ENCODE measurements at places on chromosomes 16 and 17. TPM values are rescaled to one million over a fixed set of nuclear protein-coding genes. Genes with fewer than 3 reads are reported as not detected.

The SPNS2 gene
- total RNA-seq = 1.9 TPM

The BRIP1 gene
- 9.4 TPM for total RNA-seq

GRCh38 chr17:27269201-27269600, 24.7 kb upstream of the WSB1 start:
- no peaks in the 10 kb centered on the region for H3K27me3 ChIP-seq
- H3K4me1 ChIP-seq = no peaks in the 10 kb centered on the region
- H3K36me3 ChIP-seq = no peaks in the 10 kb centered on the region
- no peak overlapping the region for H3K27ac ChIP-seq
- DNase-seq = no peak
- H3K4me3 ChIP-seq = no peak overlapping the region

DNA sequence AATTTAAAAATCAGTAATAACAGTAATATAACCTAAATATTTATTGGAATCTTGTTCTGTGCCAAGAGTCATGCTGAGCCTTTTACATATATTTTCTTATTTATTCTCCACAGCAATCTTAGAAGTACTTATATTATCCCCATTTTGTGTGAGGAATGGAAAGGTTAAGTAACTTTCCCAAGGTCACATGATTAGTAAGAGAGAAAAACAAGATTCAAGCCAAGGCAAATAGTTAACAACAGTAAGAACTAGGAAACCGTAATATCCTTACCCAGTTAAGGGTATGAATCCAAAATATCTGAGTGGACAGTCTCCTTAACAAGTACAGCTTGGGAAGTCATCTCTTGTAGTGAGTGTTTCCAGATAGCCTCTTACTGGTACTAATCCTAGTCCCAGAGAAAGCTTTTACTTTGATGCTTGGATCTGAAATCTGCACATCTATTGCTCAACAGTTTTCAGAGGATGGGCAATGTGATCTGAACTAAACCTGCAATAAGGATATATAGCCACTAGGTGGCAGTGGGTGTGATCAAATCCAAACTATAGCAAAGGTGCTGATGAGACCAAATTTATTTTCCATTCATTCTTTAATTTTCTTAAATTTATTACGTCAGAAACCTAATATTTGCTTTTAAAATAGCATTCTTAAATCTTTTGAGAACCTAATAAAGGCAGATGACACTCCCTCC, 23.3 kb downstream of the SHISA6 start:
- no peaks in the 10 kb centered on the region for H3K27me3 ChIP-seq
- no peaks in the 10 kb centered on the region for H3K4me1 ChIP-seq
- H3K27ac ChIP-seq = no peak overlapping the region
- no peak overlapping the region for H3K4me3 ChIP-seq
- DNase-seq = no peak
- no peaks in the 10 kb centered on the region for H3K36me3 ChIP-seq

DNA sequence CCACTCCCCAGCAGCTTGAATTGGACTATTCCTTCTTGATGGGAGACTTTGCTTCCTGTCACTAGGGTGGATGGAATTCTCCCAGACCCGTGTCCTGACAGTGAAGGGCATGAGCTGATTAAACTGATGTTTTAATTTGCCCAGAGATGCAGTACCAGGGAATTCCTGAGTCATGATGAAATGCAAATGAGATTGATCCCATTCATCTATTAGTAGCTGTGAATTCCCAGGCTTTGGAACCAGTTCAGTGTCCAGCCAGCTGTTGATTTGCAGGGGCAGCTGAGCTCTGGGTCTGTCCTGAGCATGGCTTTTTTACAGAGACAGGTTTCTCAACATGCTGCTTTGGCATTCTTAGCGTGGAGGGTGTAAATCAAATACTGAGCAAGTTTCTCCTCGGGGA, 157.9 kb downstream of the PITPNC1 start:
- no peaks in the 10 kb centered on the region for H3K4me1 ChIP-seq
- no peak overlapping the region for H3K4me3 ChIP-seq
- no peaks in the 10 kb centered on the region for H3K36me3 ChIP-seq

GRCh38 chr16:11529285-11529684, 57.4 kb downstream of the LITAF start:
- no peak overlapping the region for H3K4me3 ChIP-seq
- 0 out of 2 replicates have a peak, but pooled peaks cover 2% of the 10 kb centered on the region for H3K4me1 ChIP-seq
- H3K27ac ChIP-seq = no peak overlapping the region
- H3K27me3 ChIP-seq = no peaks in the 10 kb centered on the region
- no peaks in the 10 kb centered on the region for H3K36me3 ChIP-seq
- no peak for DNase-seq

DNA sequence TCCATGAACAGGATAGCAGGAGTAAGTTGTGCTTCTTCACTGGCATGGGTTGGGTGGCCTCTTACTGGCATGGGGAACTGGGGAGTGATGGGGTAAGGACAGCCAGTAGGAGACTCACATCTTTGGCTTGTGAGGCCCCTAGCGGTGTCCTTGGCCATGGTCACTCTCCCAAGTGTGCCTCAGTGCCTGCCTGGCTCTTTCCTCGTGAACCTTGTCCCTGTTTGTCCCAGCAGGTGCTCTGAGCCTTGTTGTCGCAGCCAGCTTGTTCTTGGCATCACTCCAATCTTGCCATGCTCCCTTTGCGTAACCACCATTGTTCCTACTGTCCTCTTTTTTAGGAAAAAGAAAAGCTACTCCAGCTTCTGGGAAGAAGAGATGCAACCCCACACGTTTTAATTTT, 53.6 kb upstream of the SDK2 start:
- H3K36me3 ChIP-seq = no peaks in the 10 kb centered on the region
- no peak overlapping the region for H3K4me3 ChIP-seq

DNA sequence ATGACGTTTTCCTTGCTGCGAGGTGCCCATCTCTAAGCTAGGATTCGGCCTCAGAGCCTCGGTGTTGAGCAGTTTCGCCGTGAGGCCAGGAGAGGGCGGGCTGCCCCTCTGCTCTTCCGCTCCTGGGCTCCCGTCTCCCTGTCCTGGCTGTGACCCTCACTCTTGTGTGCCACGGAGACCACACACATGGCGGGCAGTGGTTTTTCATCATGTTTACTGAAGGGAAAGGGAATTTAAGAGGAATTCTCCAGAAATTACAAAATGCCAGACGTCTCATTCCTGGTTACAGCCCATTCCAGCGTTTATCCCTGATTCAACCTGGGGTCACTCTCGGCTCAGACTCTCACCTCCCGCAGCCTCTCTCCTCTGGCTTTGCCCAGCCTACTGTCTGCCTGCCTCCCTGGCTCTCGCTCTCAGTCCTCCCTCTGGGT, 96.8 kb upstream of the ELAC2 start:
- no peaks in the 10 kb centered on the region for H3K36me3 ChIP-seq
- H3K4me1 ChIP-seq = no peaks in the 10 kb centered on the region
- H3K27ac ChIP-seq = no peak overlapping the region
- H3K4me3 ChIP-seq = no peak overlapping the region

DNA sequence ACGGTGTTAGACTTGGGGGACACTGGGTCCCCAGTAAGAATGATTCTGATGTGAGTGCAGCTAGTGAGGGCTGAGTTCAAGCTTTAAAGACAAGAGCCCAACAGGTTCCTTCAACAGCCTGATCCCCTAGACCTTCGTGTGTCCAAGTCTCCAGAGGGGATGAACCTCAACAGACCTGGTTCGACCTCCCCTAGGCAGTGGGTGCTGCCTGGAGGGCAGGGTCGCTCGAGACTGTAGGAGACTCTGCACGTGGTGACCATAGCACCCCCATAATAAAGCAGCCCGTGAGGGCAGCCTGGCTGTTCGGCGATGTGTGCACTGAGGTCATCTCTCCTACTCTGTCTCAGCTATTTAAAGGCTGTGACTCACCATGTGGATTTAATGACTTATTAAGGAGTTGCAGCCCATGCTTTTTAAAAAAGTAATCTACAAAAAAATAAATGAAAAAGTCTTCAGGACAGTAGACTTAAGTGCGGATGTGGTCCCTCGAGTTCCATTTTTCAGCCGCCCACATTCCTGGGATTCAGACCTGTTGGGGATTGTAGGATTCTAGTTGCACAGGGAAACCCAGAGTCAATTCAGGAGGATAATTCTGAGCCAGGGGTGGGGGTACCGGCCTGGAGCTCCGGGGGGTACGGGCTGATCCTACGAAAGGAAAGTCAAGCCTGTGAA, 23.4 kb upstream of the METRNL start:
- no peak overlapping the region for H3K4me3 ChIP-seq
- no peaks in the 10 kb centered on the region for H3K27me3 ChIP-seq
- no peaks in the 10 kb centered on the region for H3K36me3 ChIP-seq
- DNase-seq = no peak

DNA sequence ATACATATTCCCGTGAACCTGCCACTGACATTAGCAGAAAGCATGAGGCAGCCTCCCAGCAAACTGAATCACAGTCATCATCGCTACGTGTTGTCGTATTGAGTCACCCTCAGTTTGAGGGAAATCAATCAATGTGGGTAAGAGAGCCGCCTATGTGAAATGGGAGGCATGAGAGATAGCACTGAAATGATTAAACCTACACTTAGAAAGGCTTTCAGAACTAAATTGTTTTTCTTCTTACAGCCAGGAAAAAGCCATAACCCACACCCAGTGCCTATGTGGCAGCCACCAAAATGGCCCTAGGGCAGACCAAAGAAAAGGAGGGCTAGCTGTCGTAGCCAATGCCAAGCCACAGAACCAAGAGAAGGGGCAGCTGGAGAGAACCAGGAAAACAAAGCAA, 90.5 kb downstream of the ADAMTS18 start:
- no peaks in the 10 kb centered on the region for H3K36me3 ChIP-seq
- H3K27me3 ChIP-seq = no peaks in the 10 kb centered on the region
- H3K4me1 ChIP-seq = no peaks in the 10 kb centered on the region

GRCh38 chr16:75244844-75245758, 6.3 kb downstream of the BCAR1 start:
- H3K4me1 ChIP-seq = peaks cover 66% of the 10 kb centered on the region
- H3K27ac ChIP-seq = peak overlapping the region; percentile 95
- peak overlapping the region; percentile 20 for H3K4me3 ChIP-seq
- peak; percentile 74 for DNase-seq
- H3K27me3 ChIP-seq = no peaks in the 10 kb centered on the region

- DNase-seq = no peak
- H3K27me3 ChIP-seq = peaks cover 7% of the 10 kb centered on the region
- H3K36me3 ChIP-seq = no peaks in the 10 kb centered on the region
- no peak overlapping the region for H3K27ac ChIP-seq
- no peaks in the 10 kb centered on the region for H3K4me1 ChIP-seq
These were observed 6.4 kb downstream of the SHISA9 start for GRCh38 chr16:12907670-12908233.

DNA sequence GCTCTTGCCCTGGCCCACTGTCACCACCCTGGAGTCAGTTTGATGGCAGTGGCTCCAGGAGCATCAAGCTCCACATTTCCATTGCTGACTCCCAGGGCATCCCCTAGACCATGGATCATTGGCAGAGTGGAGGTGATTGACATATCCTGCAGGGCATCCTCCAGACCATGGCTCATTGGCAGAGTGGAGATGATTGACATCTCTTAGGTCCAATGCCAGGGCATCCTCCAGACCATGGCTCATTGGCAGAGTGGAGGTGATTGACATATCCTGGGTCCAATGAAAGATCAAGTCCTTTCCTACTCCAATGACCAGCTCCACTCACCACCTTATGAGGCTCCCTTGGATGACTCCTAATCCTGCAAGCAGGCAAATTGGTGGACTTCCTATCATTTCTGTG, 174.3 kb upstream of the NLRP1 start:
- H3K4me3 ChIP-seq = no peak overlapping the region
- H3K27me3 ChIP-seq = peaks cover 4% of the 10 kb centered on the region
- H3K27ac ChIP-seq = no peak overlapping the region
- no peaks in the 10 kb centered on the region for H3K36me3 ChIP-seq
- no peak for DNase-seq

- H3K27me3 ChIP-seq = peaks cover 4% of the 10 kb centered on the region
- H3K36me3 ChIP-seq = no peaks in the 10 kb centered on the region
- no peak overlapping the region for H3K4me3 ChIP-seq
- no peaks in the 10 kb centered on the region for H3K4me1 ChIP-seq
These were observed 11.3 kb upstream of the ZNF423 start for GRCh38 chr16:49867234-49867633.

DNA sequence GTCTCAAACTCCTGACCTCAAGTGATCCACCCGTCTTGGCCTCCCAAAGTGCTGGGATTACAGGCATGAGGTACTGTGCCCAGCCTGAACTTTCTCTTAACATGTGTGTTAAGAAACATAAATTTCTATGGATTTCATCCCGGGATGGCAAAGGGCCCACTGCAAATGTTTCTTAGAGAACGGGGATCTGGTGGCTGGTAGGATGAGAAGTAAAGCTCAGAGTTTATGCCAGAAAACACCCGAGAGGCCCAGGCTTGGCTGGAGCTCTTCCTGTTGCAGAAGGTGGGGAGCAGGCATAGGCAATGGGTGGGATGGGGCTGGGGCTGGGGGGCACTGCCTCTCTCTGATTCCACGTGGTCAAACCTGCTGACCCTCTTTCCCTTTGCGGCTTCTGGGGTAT, 5.6 kb upstream of the CARHSP1 start:
- no peaks in the 10 kb centered on the region for H3K36me3 ChIP-seq
- no peak overlapping the region for H3K27ac ChIP-seq
- H3K27me3 ChIP-seq = no peaks in the 10 kb centered on the region
- peaks cover 16% of the 10 kb centered on the region for H3K4me1 ChIP-seq
- DNase-seq = no peak

DNA sequence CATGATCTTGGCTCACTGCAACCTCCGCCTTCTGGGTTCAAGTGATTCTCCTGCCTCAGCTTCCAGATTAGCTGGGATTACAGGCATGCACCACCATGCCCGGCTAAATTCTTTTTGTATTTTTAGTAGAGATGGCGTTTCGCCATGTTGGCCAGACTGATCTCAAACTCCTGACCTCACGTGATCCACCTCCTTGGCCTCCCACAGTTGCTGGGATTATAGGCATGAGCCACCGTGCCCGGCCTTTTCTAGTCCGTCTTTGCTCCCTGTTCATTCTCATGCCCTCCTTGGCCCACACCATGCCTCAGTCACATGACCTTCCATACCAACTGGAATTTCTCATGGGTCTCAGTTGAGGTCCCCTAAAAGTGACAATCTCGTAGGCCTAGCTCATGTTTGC, 86.9 kb downstream of the SNX29 start:
- DNase-seq = no peak
- no peaks in the 10 kb centered on the region for H3K36me3 ChIP-seq
- H3K27me3 ChIP-seq = no peaks in the 10 kb centered on the region
- H3K4me1 ChIP-seq = peaks cover 7% of the 10 kb centered on the region
- no peak overlapping the region for H3K4me3 ChIP-seq
- H3K27ac ChIP-seq = no peak overlapping the region

- no peak overlapping the region for H3K4me3 ChIP-seq
- no peaks in the 10 kb centered on the region for H3K27me3 ChIP-seq
- no peak overlapping the region for H3K27ac ChIP-seq
These were observed 33.0 kb downstream of the C16orf95 start for GRCh38 chr16:87284183-87284582.

GRCh38 chr16:83248735-83249463, 558.9 kb upstream of the HSBP1 start:
- H3K4me3 ChIP-seq = no peak overlapping the region
- no peak for DNase-seq
- H3K36me3 ChIP-seq = no peaks in the 10 kb centered on the region
- H3K27ac ChIP-seq = no peak overlapping the region
- no peaks in the 10 kb centered on the region for H3K4me1 ChIP-seq
- H3K27me3 ChIP-seq = no peaks in the 10 kb centered on the region

GRCh38 chr17:70820276-70820675, 650.9 kb downstream of the KCNJ2 start:
- no peak overlapping the region for H3K4me3 ChIP-seq
- no peak overlapping the region for H3K27ac ChIP-seq
- H3K4me1 ChIP-seq = no peaks in the 10 kb centered on the region

- DNase-seq = no peak
- H3K4me3 ChIP-seq = peak overlapping the region; percentile 22
- no peaks in the 10 kb centered on the region for H3K36me3 ChIP-seq
- H3K27me3 ChIP-seq = no peaks in the 10 kb centered on the region
These were observed 6.4 kb downstream of the THRA start for GRCh38 chr17:40068917-40069750.

All from Panc1 (cell line).